ENCODE measurements at places on chromosomes 4 and X.

GRCh38 chr4:150250998-150251651 is 172.9 kb downstream of the DCLK2 start:
- no peak for DNase-seq

DNA sequence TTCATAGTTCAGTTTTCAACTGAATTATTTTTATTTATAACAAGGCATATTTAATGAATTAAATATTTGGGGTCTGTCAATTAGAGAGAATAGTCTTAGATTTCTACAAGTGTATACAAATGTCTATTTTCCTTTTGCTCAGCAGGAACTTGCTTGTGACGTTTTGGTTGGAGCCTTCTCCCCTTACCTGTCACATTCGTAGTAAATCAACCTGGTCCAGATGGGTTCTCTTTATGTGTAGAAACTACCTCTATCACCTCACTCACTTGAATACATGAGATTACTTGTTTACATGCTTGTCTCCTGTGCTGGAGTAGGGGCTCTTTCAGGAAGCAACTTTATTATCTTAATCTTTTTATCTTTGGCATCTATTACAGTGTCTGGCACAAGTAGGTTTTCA is 938.3 kb upstream of the IGFBP7 start:
- DNase-seq, result no peak

GRCh38 chr4:127486248-127486647 is 146.5 kb upstream of the INTU start:
- no peak for DNase-seq

GRCh38 chr4:185127021-185127925 is 15.8 kb upstream of the SLC25A4 start:
- DNase-seq, result no peak

DNA sequence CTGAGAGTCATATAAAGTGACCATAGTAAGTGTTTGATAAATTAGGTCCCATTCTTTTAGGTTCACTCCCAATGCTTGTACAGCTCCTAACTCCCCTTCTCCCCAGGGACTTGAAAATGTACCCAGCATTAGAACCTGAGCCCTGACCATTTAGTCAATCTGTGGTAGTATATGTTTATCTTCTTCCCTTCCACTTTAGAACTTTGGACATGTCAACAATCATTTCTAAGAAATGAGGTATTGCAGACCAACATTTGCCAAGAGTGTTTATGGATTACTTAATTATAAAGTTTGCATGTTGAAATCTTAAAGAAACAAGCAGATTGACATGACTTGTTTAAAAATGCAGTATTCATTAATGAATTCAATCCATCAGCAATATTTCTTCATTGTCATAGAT is 26.0 kb downstream of the AFM start:
- DNase-seq, result no peak

DNA sequence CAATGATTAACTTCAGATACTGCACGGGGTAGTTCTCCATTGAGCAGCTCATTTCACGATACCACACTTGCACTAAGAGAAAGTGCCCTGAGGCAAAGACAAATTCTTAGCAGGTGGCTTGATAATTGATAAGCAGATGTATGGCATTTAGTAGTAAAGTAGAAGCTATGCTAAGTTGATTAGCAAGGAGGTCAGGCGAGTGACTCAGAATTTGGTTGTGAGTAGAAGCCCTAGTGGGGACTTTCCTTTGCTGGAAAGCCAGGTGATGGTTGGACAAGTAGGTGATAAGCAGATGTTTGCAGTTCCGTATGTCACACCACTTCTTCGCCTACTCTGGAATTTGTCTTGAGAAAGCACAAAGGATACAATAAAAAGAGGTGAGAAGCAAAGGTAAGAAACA is 58.7 kb downstream of the TLL1 start:
- DNase-seq, result no peak
